ENCODE measurements at places on chromosomes 7 and 10. TPM values are rescaled to one million over a fixed set of nuclear protein-coding genes. Genes with fewer than 3 reads are reported as not detected.

- no peaks in the 10 kb centered on the region for H3K27me3 ChIP-seq
- H3K4me1 ChIP-seq = peaks cover 13% of the 10 kb centered on the region
- no peak overlapping the region for H3K27ac ChIP-seq
- H3K36me3 ChIP-seq = no peaks in the 10 kb centered on the region
These were observed 7.1 kb downstream of the CHST3 start for GRCh38 chr10:71971311-71971731.

Gene MAGI2
- 12.8 TPM for total RNA-seq

- no peak overlapping the region for H3K27ac ChIP-seq
- H3K4me3 ChIP-seq = no peak overlapping the region
- H3K36me3 ChIP-seq = no peaks in the 10 kb centered on the region
These were observed 15.8 kb upstream of the SAMD8 start for GRCh38 chr10:75095631-75096030.

- peaks cover 23% of the 10 kb centered on the region for H3K36me3 ChIP-seq
- H3K4me3 ChIP-seq = peak overlapping the region; percentile 88
- DNase-seq = no peak
- H3K27ac ChIP-seq = peak overlapping the region; percentile 92
- no peaks in the 10 kb centered on the region for H3K27me3 ChIP-seq
These were observed 1.1 kb downstream of the RRP12 start for GRCh38 chr10:97399843-97400545.

DNA sequence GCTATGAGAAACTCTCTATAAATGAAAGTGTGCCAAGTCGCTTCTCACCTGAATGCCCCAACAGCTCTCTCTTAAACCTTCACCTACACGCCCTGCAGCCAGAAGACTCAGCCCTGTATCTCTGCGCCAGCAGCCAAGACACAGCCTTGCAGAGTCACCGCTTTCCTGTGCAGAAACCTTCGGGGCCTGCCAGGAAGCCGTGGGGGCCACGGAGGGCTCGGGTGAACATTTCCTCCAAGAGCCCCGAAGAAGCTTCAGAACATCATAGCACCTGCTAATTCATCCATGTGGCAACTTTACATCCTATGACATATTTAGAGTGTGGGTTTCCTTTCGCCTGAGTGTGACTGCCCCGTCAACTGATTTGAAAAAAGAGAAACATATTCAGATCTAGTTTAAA lies 55.7 kb upstream of the PRSS58 start:
- H3K4me1 ChIP-seq = no peaks in the 10 kb centered on the region
- no peak overlapping the region for H3K27ac ChIP-seq
- DNase-seq = no peak
- no peaks in the 10 kb centered on the region for H3K27me3 ChIP-seq

GRCh38 chr10:13348216-13349017 lies at the start of gene SEPHS1:
Gene SEPHS1 (minus strand): TSS chr10:13348293. CDS start chr10:13344950, 3,343 bp downstream.
- no peaks in the 10 kb centered on the region for H3K36me3 ChIP-seq
- peak within 1 kb of the TSS; percentile 75 for H3K4me3 ChIP-seq
- peak within 1 kb of the TSS; percentile 93 for H3K27ac ChIP-seq
- H3K4me1 ChIP-seq = peaks cover 29% of the 10 kb centered on the region

GRCh38 chr7:157003445-157003755 lies 7.1 kb downstream of the MNX1 start:
- H3K27me3 ChIP-seq = peaks cover 94% of the 10 kb centered on the region
- no peak overlapping the region for H3K27ac ChIP-seq
- H3K36me3 ChIP-seq = no peaks in the 10 kb centered on the region
- peaks cover 31% of the 10 kb centered on the region for H3K4me1 ChIP-seq

Gene CPXM2
- total RNA-seq = 9.7 TPM

DNA sequence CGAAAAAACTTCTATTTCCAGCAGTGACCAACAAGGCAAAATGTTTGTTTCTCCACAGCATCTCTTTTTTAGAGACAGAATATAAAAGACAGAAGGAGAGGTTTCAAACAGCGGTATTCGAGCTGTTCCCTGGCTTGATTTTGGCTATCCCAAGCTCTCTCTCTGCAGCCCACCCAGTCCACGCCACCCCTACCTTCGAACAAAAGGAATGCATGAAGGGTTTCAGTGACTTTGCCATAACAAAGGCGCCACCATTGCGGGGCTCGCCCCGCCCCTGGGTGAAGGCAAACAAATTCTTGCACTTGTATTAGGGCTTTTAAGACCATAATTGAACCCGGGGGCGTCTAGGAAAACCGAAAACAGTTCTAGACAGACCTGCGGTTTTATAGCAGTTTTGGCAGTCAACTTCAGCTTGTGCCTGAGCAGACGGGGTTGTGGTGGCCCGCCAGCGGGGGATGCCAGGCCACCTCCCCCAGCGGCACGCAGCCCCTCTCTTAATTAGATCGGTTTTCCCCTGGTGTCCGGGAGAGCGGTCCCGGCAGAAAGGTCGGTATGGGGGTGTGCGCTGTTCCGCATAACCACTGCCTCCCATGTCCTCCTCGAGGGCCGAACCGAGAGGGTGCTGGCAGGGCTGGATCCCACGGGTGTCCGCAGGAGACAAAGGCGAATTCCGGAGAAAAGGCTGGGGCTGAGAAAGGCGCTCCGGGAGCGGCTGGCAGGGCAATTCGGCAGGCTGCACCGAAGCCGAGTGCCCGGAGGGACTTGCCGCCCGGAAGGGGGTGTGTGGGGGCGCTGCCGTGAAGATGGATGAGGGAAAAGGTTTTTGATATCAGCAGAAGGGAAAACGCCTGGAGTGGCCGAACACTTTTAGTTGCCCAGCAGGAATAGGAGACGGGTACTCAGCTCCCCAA lies 2.7 kb upstream of the HOXA11 start:
- peaks cover 100% of the 10 kb centered on the region for H3K27me3 ChIP-seq
- DNase-seq = peak; percentile 57
- no peak overlapping the region for H3K27ac ChIP-seq
- no peaks in the 10 kb centered on the region for H3K36me3 ChIP-seq
- peak overlapping the region; percentile 25 for H3K4me3 ChIP-seq

Gene TMEM213
- 9.6 TPM for total RNA-seq

DNA sequence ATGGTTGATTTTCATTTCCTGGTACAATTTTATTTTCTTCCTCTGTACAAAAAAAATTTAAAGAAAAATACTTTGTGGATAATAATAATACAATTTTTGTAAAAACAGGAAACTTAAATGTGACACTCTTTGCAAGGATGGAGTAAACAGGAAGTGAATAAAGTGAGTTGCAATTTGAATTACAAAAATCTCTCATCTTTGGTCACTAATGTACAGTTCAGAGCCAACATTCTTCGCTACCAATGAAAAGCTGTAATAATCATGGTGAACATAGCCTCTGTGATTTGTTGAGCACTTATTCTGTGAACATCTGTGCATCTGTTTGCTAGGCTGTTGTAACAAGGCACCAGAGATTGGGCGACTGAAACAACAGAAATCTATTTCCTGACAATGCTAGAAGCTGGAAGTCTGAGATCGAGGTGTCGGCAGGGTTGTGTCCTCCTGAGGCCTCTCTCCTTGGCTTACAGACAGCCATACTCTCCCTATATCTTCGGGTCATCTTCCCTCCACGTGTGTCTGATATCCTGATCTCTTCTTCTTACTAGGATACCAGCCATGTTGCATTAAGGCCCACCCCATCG lies 295.3 kb upstream of the KLF6 start:
- no peaks in the 10 kb centered on the region for H3K27me3 ChIP-seq
- peaks cover 11% of the 10 kb centered on the region for H3K4me1 ChIP-seq
- H3K27ac ChIP-seq = no peak overlapping the region

Gene RADIL
- total RNA-seq = 7.3 TPM

DNA sequence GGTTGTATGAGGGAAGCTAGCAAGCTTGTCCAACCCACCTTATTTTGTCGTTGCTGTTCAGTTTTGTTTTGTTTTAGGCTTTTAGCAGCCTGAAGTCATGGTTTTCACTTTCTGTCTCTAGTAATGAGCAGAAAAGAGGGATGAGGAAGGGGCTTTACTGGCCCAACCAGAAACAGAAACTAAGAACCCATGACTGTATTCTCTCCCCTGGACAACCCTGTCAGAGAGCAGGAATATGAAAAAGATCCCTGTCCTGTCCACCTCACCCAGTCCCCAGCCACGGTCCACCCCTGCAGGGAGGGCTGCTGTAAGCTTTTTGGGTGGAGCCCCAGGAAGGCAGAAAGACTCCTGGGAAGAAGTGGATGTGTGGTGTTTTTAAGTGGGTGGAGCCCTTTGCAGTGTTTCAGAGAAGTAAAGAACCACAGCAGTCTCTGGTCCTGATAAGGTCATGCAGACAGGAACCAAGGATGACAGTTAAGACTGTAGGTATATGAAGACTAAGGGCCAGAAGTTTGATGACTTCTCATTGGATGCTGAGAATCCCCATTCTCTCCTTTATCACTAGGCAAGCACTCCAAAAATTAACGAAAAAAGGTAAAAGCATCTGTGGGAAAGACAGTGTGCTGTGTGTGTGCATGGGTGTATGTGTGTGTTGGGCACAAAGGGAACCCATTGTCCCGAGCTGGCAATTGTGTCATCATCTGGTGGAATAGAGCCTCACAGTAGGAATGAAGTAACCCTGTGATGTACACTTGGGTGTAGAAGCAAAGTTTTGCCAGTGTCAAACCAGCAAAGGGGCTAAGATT lies 13.8 kb downstream of the MRPL32 start:
- H3K4me3 ChIP-seq = no peak overlapping the region
- no peaks in the 10 kb centered on the region for H3K4me1 ChIP-seq
- DNase-seq = no peak
- H3K27me3 ChIP-seq = no peaks in the 10 kb centered on the region

DNA sequence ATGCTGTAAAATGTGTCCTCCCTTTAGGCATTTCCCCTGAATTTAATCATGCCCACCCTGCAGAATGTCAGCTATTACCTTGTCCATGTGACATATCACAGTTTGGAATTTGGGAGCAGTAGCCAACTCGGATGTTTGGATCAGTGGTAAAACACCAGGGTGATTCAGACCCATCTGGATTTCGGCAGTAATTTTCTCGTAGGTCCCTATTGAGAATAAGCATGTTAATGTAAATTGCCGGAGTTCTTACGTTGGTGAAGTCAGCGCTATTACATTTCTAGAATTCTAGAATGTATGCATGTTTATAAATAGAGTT lies 44.1 kb downstream of the HGF start:
- H3K36me3 ChIP-seq = no peaks in the 10 kb centered on the region
- no peaks in the 10 kb centered on the region for H3K4me1 ChIP-seq
- no peaks in the 10 kb centered on the region for H3K27me3 ChIP-seq
- DNase-seq = no peak
- no peak overlapping the region for H3K27ac ChIP-seq

Measured in upper lobe of right lung (tissue), 1 donor.